ENCODE measurements at places on chromosomes 4 and X. TPM values are rescaled to one million over a fixed set of nuclear protein-coding genes. Genes with fewer than 3 reads are reported as not detected.

Gene ZIC3
- total RNA-seq, result not detected

Gene PNMA6F
- not detected for total RNA-seq

Gene NR3C2
- 52.4 TPM for total RNA-seq

Gene GRIA2
- not detected for total RNA-seq

Gene ASMT
- total RNA-seq, result not detected

Gene RBM46
- not detected for total RNA-seq

Gene ABCG2
- total RNA-seq, result 5.2 TPM

Data from placental epithelial cell (primary cell).